ENCODE measurements at places on chromosomes 5 and 9.

DNA sequence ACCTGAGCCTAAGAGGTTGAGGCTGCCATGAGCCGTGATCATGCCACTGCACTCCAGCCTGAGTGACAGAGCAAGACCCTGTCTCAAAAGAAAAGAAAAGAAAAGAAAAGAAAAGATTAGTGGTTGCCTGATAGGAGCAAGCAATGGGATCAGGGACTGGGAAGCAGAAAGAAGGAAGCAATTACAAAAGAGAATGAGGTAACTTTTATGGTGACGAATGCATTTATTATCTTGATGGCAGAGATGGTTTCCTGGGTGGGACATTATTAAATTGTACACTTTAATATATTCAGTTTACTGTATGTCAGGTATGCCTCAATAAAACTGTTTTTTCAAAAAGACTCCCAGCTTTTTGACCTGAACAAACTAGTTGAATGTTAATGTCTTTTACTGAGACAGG lies 7.5 kb upstream of the PFDN1 start:
- DNase-seq: no peak

DNA sequence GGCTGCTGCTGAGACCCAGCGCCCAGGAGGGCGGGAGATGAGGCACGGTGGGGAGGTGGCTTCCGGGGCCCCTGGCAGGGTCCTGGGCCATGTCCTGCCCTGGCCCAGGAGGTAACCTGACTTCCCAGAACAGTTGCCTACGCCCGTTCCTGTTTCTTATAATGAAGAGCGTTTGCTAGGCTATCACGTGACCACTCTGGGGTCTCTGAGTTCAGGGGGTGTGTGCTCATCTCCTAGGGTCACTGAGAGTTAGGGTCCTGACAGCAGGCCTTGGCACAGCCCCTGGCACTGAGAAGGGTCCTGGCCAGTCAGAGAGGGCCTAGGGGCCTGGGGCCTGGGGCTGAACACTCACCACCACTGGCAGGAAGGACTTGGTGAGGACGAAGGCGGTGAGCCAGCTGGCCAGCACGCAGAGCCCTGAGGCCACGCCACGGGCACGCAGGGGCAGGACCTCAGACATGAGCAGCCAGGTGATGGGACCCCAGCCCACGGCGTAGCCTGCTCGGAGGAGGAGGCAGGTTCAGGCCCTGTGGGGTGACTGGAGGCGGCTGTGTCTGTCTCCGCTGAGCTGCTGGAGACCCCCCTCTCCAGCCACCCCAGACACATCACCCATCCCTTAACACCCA lies 6.0 kb downstream of the SLC2A6 start:
- no peak for DNase-seq

GRCh38 chr9:125637241-125637640 lies 69.8 kb downstream of the MAPKAP1 start:
- no peak for DNase-seq

DNA sequence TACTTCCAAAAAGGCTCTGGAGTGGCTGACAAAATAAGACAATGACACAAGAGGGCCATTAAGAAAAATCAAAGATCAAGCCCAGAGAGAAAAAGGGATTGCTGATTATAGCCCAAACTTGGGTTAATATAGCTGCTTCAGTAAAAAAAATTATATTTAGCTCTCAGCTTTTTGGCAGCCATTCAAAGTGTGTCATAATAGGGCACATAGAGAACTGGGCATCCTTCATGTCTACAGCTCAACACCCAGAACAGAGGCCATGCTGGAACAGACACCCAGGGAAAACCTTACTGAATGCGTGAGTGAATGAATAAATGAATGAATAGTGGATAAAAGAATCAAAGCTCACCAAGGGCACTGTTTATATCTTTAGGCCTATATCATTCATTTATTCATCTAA lies 110.1 kb downstream of the SLIT3 start:
- DNase-seq: no peak

- no peak for DNase-seq
These were observed 5.7 kb downstream of the NAIF1 start for GRCh38 chr9:128061275-128061960.

DNA sequence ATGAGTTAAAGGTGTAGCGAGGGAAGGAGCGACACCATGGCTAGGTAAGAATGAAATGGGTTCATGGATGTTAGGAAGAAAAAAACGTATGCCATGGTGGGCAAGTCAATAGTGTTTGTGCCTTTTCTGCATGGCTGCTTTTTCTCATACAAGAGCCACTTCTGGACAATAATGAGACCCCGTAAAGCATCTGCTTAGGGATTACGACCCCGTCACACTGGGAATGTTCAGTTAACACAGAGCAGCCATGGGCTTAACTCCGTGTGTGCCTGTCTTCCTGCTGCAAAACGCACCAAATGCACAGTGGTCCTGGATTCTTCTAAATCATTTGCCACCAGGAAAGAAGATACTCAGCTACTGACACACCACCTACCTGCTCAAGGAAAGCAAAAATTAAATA lies 81.8 kb downstream of the NFIB start:
- no peak for DNase-seq

- DNase-seq: no peak
These were observed 434.7 kb downstream of the DTWD2 start for GRCh38 chr5:118553662-118554061.

DNA sequence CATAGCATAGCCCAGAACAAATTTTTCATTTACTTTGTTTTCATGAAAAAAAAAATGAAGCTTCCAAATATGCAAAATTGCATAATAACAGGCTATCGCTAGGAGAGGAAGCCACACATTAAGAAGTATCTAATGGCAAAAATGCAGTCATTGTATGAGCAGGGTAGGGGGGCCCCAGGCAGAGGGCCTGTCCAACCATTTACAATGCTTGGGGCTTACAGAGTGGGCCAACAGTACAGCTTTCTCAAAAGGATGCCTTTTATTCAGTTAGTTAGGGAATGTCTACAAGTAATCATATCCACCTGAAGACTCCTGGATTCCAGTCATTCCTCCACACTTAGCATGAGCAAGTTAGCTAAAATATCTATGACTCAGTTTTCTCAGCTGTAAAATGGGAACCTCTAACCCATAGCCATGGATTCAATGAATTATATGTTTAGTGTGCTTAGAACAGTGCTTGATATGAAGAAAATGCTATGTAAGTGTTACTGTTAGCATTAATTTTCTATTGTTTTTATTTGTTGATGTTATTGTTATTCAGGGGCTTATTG lies 117.7 kb downstream of the GAS1 start:
- DNase-seq: no peak

GRCh38 chr9:83754383-83754977 lies 46.7 kb upstream of the UBQLN1 start:
- no peak for DNase-seq

GRCh38 chr5:87405472-87406155 lies 7.1 kb downstream of the CCNH start:
- DNase-seq: no peak

DNA sequence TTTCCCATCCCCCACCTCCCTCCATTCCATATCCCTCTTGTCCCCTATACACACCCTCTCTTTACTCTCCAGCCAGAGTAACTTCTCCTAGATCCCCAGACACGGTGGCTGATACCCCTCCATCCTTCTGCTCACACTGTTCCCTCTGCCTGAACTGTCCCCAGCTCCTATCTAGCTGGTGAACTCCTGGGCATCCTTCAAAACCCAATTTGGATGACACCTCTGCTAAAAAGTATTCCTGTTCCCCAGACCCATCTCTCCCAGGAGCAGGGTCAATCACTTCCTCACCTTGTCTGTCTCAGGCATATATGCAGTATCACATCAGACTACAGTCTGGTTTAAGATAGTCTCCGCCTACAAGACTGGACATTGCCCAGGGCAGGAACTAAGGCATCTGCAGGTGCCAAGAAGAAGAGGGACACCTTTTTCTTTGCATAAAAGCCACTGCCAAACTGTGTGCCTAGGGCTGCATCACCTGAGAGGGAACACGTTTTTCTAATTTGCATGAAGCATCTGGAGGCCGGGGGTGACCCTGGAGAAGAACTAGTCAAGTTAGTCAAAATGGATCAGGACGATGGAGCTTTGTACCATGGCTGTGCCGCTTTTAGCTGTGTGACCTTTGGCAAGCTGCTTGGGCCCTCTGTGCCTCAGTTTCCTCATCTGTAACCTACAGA lies 27.1 kb downstream of the NR5A1 start:
- no peak for DNase-seq

DNA sequence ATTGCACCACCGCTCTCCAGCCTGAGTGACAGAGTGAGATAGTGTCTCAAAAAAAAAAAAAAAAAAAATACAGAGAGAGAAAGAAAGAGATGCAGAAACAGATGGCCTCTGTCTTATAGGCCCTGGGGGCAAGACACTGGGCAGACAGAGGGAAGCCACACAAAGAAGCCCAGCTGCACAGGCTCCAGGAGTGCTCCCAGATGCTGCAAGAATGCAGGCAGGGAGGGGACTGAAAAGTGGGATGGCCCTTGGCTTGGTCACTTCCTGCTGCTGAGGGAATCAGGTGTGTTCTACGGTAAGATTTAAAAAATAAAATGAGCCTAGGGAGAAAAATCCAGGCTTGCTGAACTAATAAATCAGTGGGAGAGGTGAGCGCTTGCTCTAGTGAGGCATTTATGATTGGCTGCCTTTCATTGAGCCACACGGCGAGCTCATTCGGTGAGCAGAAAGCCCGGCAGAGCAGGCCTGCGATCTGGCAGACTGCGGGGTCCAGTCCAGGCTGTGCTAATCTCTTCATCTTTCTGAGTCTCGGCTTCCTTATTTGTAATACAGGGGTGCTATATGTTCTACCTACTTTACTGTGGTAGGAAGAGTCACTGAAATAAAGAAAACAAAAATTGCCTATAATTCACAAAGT lies 80.6 kb downstream of the RAD23B start:
- no peak for DNase-seq

- no peak for DNase-seq
These were observed 3.1 kb downstream of the HMCN2 start for GRCh38 chr9:130268521-130269211.
